ENCODE measurements at places on chromosomes 2 and 18. TPM values are rescaled to one million over a fixed set of nuclear protein-coding genes. Genes with fewer than 3 reads are reported as not detected.

DNA sequence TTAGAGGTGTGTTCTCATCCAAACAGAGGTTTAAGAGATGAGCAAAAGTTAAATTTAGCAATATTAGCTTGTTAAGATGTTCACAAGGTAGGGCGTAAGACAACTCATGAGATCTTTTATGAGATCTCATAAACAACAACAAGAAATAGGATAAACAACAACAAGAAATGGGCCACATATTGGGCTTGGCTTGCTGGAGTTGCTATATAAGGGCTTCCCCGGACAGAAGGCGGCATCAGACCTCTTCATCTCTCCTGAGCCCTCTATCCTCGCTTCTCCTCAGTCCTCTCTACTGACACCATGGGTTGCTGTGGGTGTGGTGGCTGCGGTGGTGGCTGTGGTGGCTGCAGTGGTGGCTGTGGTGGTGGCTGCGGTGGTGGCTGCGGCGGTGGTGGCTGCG, at the start of gene SCYGR8:
TSS of gene SCYGR8 (plus strand) at position 301 of the 400 bp plus-strand sequence. CDS start at position 301, 0 bp downstream.
- DNase-seq = no peak

The CDH2 gene
- not detected for total RNA-seq

DNA sequence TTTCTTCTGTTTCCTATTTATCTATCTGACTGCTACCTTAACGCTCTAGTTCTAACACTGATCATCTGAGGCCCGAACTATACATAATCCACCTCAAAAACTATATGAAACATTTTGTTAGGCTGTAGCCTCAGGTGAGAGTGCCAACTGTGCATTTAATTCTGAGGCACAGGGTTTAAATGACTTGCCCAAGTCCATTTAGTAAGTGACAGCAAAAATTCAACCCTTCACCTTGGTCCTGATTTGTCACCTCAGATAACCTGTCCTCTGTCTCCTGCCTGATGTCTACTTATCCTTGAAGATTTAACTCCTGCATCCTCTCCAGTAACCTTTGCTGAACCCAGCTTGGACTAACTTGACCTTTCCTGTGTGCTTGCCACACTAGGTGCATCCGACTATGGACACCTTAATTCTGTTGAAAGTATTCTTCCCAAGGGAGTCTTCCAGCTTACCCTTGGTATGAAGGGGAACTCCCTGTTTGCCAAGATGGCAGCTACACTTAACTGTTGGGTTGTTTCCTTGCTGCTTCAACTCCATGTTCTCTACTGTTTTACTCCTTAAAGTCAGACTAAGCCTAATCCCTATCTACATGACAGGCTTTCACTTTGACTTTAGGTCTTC, 23.5 kb downstream of the CD302 start:
- no peak for DNase-seq

DNA sequence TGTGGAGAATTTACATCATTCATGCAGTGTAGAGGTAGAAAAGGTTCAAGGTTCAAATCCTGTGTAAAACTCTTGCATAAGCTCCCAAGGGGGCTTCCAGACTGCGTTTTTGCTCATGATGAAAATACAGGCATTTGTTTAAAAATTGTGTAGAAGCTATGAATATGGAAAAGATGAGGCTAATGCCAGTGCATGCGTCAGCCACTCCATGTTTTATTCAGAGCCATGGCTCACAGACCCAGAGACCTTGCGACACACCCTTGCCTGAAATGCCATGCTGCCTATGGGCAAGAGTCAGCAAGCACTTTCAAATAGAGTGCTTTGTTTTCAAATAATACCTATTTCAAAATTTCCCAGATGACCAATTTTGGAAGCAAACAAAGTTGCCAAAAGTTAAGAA, 262.3 kb downstream of the TRIB2 start:
- no peak for DNase-seq

The ARHGAP15 gene
- not detected for total RNA-seq

DNA sequence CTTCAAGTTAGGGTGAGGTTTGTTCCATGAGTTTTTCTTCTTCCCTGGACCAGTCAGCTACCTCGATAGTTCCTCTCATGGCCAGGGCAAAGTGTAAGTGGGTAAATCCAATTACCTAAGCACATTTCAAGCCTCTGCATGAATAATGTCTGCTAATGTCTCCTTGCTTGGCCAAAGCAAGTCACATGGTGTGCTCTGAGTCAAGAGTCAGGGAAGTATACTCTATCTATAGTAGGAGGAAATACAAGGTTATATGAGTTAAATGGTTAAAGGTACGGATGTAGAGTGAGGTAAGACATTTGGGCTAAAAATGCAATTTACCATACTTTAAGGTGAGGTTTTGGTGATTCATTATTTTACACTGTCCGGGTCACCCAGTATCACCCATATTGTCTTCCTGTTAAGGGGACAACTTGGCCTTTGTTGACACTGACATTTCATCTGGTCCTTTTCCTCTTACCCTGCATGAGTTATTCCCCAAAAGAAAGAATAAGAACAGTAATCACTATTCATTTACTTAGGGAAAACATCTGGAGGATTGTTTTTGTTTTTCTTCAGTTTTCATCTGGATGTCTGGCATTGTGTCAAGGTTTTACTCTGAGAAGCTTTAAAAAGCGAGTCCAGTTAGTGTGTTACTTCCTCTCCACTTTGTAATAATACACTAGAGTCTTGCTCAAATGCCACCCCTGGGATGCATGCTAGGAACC, 405.5 kb downstream of the RND3 start:
- DNase-seq = no peak

The CCDC121 gene
- 2.9 TPM for total RNA-seq

DNA sequence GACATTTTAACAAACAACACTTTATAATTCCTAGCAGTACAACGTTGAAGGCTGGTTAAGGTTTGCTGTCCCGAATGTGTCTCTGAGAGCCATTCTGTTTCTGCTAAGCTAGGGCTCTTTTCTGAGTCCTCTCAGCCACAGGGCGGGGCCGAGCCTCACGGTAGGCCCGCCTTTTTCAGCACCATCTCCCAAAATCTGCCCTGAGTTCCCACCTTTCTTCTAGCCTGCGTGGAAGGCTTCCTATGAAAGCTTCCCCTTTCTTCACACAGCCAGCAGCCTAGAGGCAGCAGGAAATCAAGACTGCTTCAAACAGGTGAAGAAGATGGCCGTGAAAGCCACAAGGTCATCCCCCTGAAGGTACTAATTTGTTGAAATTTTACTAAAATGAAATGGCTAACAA, 255.5 kb downstream of the CDH2 start:
- DNase-seq = no peak

The SP5 gene
- not detected for total RNA-seq

- no peak for DNase-seq
These were observed 12.9 kb upstream of the TEX51 start for GRCh38 chr2:126885751-126886210.

DNA sequence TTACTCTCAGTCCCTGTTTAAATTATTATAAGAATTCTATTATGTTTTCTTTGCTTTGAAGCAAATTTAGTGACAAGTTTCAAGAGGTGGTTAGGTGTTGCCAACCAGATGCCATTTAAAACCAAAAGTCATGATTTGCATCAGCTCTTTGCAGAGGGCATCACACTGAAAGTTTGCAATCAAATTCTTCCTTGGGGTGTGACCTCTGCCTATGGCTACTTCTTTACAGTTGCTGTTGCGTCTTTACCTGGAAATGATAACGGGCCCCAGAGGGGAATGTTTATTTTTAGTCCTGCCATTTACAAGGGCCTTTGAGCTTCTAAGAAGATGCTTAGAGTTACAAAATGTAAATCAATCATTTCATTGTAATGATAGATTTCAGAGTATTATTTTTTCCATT, 561.0 kb downstream of the ARHGAP15 start:
- DNase-seq = no peak

GRCh38 chr2:158297120-158297519, 159.4 kb downstream of the CCDC148 start:
- DNase-seq = no peak

DNA sequence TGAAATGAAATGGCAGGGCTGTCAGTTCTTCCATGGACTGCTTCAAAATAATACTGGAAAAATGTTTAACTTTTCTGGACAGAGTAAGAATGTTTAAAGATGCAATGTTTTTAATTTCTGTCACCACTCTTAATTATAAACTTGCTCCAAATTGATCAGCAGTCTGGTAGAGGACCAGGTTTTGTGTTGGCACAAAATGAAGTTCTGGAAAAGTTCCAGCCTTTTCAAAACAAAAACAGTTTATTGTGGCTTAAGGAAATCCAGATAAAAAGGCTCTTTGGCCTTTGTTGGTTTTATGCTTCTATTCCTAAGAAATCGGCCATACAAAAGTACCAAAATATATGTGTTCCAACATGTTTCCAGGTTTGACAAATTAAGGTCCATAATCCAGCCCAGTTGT, 48.8 kb downstream of the PTRHD1 start:
- DNase-seq = no peak

The TRIM43 gene
- 6.3 TPM for total RNA-seq

DNA sequence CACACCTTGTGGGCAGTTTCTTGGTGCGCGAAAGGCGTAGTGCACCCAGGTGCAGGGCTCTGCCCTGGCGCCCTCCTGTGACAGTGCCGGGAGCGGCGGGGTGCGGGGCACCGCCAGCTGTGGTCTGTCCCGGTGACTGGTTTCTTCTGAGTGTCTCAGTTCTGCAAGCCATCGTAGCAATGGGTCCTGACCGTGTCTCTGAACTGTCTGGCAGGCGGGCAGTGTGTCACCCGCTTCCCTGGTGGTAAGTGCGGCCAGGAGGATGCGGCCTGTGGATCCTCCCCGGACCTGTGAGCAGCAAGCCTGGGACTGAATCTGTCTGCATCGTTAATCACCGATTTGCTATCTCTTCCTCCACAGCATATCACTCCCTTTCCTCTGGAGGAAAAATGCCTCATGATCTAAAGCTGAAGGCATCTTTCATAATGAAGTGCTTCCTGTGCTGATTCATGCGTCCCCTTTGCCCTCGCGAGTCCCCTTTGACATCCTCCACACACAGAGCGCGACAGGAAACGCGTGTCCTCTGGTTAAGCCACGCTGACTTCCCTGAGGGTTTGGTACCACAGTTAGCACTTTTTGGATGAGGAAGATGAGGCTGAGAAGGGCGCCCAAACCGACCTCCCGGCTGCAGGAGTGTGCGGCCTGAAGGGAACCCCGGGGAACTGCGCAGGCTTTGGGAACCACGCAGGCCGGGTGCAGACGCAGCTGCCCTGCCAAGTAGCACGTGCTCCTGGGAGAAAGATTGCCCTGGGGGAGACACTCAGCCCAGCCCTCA, 416.0 kb upstream of the HS6ST1 start:
- no peak for DNase-seq

DNA sequence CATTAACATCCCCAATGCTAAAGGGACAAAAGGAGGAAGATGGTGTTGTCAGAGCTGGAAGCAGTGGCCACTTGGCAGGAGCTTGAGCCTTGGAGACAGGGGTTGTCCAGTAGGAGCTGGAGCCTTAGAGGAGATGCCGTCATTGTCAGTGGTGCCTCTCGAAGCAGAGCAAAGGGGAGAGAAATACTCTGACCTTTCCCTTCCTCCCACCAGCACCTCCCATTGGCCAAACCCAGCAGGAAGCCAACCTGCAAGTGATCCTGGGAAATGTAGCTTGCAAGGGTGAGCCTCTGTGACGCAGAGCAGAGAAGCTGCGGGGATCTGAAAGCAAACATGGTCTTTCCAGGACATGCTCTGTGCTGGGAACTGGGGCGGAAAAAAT, 33.7 kb upstream of the MRPL19 start:
- no peak for DNase-seq

GRCh38 chr2:219308142-219309101, 779 bp downstream of the PTPRN start:
- peak; percentile 77 for DNase-seq

The KLHL41 gene
- not detected for total RNA-seq

- DNase-seq = no peak
These were observed 13.2 kb upstream of the ATP6V1B1 start for GRCh38 chr2:70922235-70923234.

GRCh38 chr18:76495006-76495370, at the start of gene ZNF516:
Gene ZNF516 (minus strand): TSS chr18:76495242. CDS start chr18:76443054, 52,188 bp downstream.
- DNase-seq = no peak

GRCh38 chr2:135226961-135227360, 174.9 kb downstream of the RAB3GAP1 start:
- DNase-seq = no peak

DNA sequence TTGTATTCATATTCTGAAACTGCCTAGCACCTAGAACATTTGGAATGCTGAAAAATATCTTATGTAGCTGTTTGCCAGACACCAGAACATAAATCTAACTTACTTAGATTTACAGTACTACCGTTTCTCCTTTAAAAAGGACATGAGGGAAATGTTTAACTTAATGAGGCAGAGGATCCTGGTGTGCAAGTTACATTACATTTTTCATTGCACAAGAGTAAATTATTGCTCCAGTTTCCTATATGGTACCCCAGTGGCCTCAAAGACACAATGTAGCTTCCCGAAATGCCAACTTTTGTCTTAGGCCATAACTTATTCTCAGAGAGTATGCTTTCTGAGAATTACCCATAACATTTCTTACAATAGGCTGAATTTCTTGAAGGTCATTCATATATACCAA, 105.5 kb upstream of the DTNA start:
- no peak for DNase-seq

GRCh38 chr18:79740521-79741361, 57.0 kb upstream of the KCNG2 start:
- no peak for DNase-seq

GRCh38 chr2:73239776-73240175, 5.7 kb downstream of the CCT7 start:
- peak; percentile 78 for DNase-seq

DNA sequence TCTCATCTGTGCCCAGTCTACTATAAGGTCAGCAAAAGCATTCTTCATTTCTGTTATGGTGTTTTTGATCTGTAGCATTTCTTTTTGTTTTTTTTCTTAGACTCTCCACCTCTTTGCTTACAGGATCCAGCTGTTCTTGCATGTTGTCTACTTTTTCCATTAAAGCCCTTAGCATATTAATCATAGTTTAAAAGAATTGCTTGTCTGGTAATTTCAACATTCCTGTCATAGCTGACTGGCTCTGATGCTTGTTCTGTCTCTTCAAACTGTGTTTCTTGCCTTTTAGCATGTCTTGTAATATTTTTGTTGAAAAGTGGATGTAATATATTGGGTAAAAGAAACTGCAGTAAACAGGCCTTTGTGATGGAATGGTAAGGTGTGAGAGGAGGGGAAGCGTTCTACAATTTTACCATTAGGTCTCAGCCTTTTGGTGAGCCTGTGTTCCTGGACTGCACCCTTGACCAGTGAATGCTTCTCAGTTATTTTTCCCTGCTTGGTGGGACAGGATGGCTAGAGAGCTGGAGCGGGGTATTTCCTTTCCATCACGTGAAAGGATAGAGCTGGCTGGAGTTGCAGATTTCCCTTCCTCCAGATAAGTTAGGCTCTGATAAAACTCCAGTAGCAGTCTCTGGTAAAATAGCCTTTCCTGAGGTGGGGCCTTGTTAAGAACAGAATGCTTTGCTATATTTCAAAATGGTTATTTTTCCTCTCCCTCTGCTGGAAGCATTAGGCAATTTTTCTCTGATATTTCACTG, 65.4 kb downstream of the PLA2R1 start:
- no peak for DNase-seq
